ENCODE measurements at places on chromosomes 1 and 21. TPM values are rescaled to one million over a fixed set of nuclear protein-coding genes. Genes with fewer than 3 reads are reported as not detected.

- no peak for DNase-seq
- H3K27ac ChIP-seq = no peak overlapping the region
- no peaks in the 10 kb centered on the region for H3K4me1 ChIP-seq
- H3K27me3 ChIP-seq = no peaks in the 10 kb centered on the region
- no peaks in the 10 kb centered on the region for H3K36me3 ChIP-seq
Observed at GRCh38 chr1:79955966-79956365, 949.4 kb upstream of the ADGRL4 start.

- no peaks in the 10 kb centered on the region for H3K36me3 ChIP-seq
- no peak for DNase-seq
- H3K4me1 ChIP-seq = no peaks in the 10 kb centered on the region
Observed at GRCh38 chr1:77467021-77467595, 185.3 kb downstream of the AK5 start.

- H3K4me3 ChIP-seq = no peak overlapping the region
- H3K4me1 ChIP-seq = no peaks in the 10 kb centered on the region
- H3K27me3 ChIP-seq = no peaks in the 10 kb centered on the region
- no peak overlapping the region for H3K27ac ChIP-seq
Observed at GRCh38 chr1:10378081-10378841, 20.6 kb upstream of the PGD start.

GRCh38 chr21:38404177-38404576, 94.1 kb downstream of the ERG start:
- DNase-seq = no peak
- no peak overlapping the region for H3K4me3 ChIP-seq
- no peaks in the 10 kb centered on the region for H3K4me1 ChIP-seq

GRCh38 chr1:197284325-197284724, 16.3 kb downstream of the CRB1 start:
- H3K4me1 ChIP-seq = no peaks in the 10 kb centered on the region
- no peaks in the 10 kb centered on the region for H3K36me3 ChIP-seq
- H3K27ac ChIP-seq = no peak overlapping the region
- no peak for DNase-seq
- no peak overlapping the region for H3K4me3 ChIP-seq
- no peaks in the 10 kb centered on the region for H3K27me3 ChIP-seq

- DNase-seq = no peak
Observed at GRCh38 chr1:35394386-35394785, 125.9 kb downstream of the ZMYM4 start.

DNA sequence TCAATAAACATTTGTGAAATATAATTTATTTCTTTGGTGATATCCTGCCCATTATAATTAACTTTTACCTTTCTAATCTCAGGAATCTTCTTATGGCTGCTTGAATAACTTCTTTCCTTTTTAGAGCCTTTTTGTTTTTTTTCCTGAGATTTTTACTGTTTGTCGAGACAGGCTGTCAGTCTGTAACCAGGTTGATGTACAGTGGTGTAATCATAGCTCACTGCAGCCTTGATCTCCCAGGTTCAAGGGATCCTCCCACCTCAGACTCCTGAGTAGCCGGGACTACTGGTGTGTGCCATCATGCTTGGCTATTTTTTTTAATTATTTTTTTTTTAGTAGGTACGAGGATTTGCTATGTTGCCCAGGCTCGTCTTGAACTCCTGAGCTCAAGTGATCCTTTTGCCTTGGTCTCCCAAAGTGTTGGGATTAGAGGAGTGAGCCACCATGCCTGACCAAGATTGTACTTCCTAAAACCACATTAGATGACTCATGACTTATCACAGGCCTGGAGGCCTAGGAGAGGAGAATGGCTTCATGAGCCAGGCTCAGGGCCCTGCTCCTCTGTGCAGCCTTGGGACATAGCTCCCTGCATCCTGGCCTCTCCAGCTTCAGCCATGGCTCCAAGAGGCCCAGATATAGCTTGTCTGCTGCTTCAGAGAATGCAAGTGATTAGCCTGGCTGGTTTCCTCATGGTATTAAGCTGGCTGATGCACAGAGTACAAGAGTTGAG, 48.6 kb downstream of the CTH start:
- no peak overlapping the region for H3K4me3 ChIP-seq
- DNase-seq = no peak
- peaks cover 2% of the 10 kb centered on the region for H3K27me3 ChIP-seq

GRCh38 chr1:115529216-115529897, 112.4 kb upstream of the VANGL1 start:
- H3K36me3 ChIP-seq = no peaks in the 10 kb centered on the region
- no peaks in the 10 kb centered on the region for H3K4me1 ChIP-seq
- H3K4me3 ChIP-seq = no peak overlapping the region
- no peaks in the 10 kb centered on the region for H3K27me3 ChIP-seq
- no peak for DNase-seq
- no peak overlapping the region for H3K27ac ChIP-seq

DNA sequence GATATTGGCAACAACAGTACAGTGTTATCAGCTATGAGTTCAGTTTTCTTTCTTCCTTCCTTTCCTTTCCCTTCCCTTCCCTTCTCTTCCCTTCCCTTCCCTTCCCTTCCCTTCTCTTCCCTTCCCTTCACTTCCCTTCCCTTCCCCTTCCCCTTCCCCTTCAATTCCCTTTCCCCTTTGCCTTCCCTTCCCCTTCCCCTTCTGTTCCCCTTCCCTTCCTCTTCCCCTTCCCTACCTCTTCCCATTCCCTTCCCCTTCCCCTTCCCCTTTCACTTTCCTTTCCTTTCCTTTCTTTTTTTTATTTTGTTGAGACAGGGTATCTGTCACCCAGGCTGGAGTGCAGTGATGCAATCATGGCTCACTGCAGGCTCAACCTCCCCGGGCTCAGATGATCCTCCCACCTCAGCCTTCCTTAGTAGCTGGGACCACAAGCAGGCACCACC, 72.3 kb upstream of the CAPZB start:
- H3K36me3 ChIP-seq = no peaks in the 10 kb centered on the region
- no peaks in the 10 kb centered on the region for H3K4me1 ChIP-seq
- no peak for DNase-seq
- no peak overlapping the region for H3K27ac ChIP-seq

Gene CELA3A
- 5.9 TPM for total RNA-seq

DNA sequence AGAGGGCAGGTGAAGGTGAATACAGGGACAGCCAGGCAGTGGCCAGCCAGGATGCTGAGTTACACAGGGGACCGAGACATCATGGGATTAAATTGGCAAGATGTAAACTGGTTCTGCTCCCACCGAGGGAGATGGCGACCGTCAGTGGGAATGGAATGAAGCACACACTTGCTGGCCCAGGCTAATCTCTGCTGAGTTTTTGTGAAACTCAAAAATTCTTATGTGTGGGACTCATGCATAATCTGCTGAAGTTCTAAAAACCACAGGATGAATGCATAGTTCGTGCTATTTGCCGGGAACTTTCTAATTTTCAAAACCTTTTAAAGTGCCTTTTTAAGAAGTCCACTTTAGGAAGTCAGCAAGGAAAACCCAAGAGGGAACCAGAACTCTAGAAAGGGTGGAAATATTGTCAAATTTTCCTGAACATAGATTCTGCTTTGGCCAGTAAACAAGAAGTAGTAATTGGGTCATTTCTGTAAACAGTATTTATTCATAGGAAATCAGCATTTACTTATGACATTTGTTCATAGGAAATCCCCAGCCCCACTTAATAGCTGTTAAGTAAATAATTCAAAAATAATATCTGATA, 85.4 kb upstream of the ROR1 start:
- no peak overlapping the region for H3K27ac ChIP-seq
- no peaks in the 10 kb centered on the region for H3K27me3 ChIP-seq
- peaks cover 6% of the 10 kb centered on the region for H3K4me1 ChIP-seq
- no peaks in the 10 kb centered on the region for H3K36me3 ChIP-seq
- DNase-seq = no peak
- H3K4me3 ChIP-seq = no peak overlapping the region

DNA sequence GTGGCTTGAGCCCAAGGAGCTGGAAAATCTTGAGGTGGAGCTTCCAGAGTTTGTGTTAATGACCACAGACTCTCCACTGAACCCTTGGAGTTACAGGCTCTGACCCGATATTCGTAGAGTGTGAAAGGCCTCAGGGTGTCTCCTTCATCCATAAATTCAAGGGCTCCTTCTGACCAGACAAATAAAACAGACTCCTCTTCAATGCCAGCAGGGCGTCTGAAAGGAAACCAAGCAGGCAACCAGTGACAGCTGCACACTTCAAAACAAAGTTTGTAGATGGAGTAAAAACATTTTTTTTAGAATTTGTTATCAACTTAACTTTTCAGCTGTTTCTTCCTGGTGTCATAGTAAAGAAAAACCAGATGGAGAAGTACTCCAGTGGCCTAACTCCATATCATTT, 161.1 kb downstream of the KCTD3 start:
- no peaks in the 10 kb centered on the region for H3K27me3 ChIP-seq
- H3K36me3 ChIP-seq = no peaks in the 10 kb centered on the region
- no peak overlapping the region for H3K4me3 ChIP-seq
- H3K4me1 ChIP-seq = no peaks in the 10 kb centered on the region

Gene SV2A
- 2.9 TPM for total RNA-seq

Gene OR2T1
- not detected for total RNA-seq

GRCh38 chr1:218494449-218494852, 149.3 kb downstream of the TGFB2 start:
- H3K27me3 ChIP-seq = no peaks in the 10 kb centered on the region
- no peaks in the 10 kb centered on the region for H3K36me3 ChIP-seq
- H3K4me3 ChIP-seq = no peak overlapping the region
- H3K4me1 ChIP-seq = peaks cover 28% of the 10 kb centered on the region

DNA sequence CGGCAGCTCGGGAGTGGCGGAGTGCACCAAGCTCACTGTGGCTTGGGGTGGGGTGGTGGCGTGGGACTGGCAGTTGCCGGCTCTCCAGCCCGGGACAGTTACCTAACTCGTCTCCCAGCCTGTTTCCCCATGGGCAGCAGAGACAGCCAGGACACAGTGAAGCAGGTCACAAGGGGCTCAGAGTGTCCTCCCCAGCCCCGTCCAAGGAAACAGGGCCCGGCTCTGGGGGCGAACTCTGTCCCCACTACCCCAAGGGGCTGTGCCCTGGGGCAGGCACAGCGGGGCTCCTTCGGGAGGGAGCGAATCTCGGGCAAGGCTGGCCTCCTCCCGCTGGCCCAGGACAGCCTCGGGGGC, 759 bp downstream of the GPR157 start:
- H3K27ac ChIP-seq = peak overlapping the region; percentile 81
- H3K27me3 ChIP-seq = no peaks in the 10 kb centered on the region
- peaks cover 10% of the 10 kb centered on the region for H3K4me1 ChIP-seq
- peak overlapping the region; percentile 69 for H3K4me3 ChIP-seq
- H3K36me3 ChIP-seq = no peaks in the 10 kb centered on the region

Gene GUCA2A
- not detected for total RNA-seq

Gene HTR6
- 0.10 TPM for total RNA-seq

Gene DIO1
- total RNA-seq = 0.28 TPM

DNA sequence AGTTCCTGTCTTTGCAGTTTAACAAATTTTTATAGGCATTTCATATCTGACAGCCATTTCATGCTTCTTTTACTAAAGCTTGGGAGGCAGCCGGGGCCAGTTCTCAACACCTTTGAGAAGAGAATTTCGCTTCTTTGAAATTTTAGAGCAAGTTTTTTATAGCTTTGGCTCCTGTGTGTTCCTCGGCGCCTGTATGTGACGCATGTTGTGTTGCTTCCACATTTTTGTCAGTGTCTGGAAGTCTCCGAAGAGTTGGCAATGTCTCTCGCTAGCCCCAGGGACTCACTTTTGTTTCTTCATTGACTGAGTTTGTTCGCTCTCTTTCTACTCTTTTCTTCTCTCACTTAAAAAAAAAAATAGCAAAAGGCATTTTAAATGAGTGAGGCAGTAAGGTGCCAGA, 386.9 kb upstream of the PLXNA2 start:
- no peak overlapping the region for H3K27ac ChIP-seq
- no peaks in the 10 kb centered on the region for H3K27me3 ChIP-seq
- no peaks in the 10 kb centered on the region for H3K4me1 ChIP-seq
- no peak overlapping the region for H3K4me3 ChIP-seq
- no peak for DNase-seq

DNA sequence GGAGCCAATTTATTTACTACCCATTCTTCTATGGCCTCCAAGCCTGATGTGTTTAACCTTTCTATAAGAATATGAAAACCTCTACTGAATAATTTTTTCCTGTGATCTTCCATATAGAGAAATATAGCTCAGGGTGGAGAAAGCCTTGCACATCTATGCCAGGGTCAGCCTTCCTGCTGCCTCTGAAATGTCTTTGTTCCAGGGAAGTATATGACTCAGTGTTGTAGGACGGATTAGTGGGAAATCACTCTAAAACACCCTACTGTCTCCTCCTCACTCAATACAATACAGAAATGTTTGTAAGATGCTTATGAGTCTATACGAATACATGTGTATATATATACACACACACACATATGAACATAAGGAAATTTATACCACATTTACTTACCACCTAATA, 1044.9 kb downstream of the BRINP3 start:
- no peak overlapping the region for H3K4me3 ChIP-seq
- no peak overlapping the region for H3K27ac ChIP-seq
- no peaks in the 10 kb centered on the region for H3K4me1 ChIP-seq
- no peaks in the 10 kb centered on the region for H3K36me3 ChIP-seq

- no peak overlapping the region for H3K4me3 ChIP-seq
- H3K36me3 ChIP-seq = no peaks in the 10 kb centered on the region
- H3K27me3 ChIP-seq = peaks cover 6% of the 10 kb centered on the region
Observed at GRCh38 chr1:209580577-209580976, 2.9 kb upstream of the CAMK1G start.

Gene PADI3
- 3.4 TPM for total RNA-seq

GRCh38 chr21:45297869-45298268, 10.2 kb upstream of the POFUT2 start:
- H3K4me3 ChIP-seq = no peak overlapping the region
- H3K4me1 ChIP-seq = peaks cover 61% of the 10 kb centered on the region
- H3K36me3 ChIP-seq = no peaks in the 10 kb centered on the region

DNA sequence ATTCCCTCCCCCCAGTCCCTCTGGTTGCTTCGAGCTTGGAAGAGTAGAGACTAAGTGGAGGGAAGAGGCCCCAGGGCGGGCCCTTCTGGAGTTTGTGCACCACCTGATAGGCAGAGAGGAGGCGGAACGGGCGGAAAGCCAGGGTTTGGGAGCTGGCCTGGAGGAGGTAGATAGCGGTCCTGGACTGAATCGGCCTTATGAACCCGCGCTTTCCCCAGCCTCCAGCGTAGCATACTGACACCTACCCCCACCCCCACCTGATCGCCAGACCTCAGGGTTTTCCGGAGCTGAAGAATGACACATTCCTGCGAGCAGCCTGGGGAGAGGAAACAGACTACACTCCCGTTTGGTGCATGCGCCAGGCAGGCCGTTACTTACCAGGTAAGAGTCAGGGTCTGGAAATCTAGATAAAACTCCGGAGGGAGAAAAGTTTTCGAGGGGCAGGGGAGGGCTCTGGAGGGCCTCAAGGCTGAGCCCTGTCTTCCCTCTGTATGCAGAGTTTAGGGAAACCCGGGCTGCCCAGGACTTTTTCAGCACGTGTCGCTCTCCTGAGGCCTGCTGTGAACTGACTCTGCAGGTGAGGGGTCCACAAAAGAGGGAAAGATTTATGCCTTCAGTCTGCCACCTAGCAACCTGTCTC, 705 bp downstream of the UROD start:
- H3K4me1 ChIP-seq = peaks cover 17% of the 10 kb centered on the region
- no peak for DNase-seq
- H3K36me3 ChIP-seq = no peaks in the 10 kb centered on the region
- H3K4me3 ChIP-seq = peak overlapping the region; percentile 89

Gene ADORA3
- not detected for total RNA-seq
